Activated CD8-positive, alpha-beta memory T cell treated with anti-CD3 and anti-CD28 coated beads for 1 hour (primary cell): ENCODE measurements at places on chromosomes 3 and 15.

DNA sequence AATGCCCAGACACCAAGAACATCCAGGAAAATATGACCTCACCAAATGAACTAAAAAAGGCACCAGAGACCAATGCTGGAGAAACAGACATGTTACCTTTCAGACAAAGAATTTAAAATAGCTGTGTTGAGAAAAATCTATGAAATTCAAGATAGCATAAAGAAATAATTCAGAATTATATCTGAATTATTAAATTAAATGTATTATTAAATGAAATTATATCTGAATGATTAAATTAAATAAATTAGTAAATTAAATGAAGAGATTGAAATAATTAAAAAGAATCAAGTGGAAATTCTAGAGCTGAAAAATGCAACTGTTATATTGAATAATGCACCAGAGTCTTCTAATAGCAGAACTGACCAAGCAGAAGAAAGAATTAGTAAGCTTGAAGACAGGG lies 279.2 kb upstream of the SATB1 start:
- DNase-seq, result no peak

DNA sequence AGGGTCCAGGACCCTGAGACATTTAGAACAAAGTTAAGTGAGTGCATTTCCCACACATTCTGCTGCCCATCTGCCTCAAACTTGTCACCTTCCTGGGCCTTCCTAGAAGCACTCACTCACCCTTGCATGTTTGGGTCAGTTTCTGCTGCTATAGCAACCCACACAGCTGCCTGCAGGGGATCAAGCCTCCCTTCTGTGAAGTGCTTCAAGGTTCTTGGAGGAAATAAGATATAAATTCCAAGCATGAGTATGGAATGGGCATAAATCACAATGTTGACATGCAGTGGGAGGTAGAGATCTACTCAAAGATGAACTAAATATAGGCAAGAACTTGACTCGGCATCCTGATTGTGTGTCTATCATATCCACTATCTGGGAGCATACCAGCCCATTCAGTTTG lies 140.4 kb downstream of the SLC9A9 start:
- no peak for DNase-seq

GRCh38 chr3:52781741-52782140 lies 4.3 kb downstream of the ITIH1 start:
- DNase-seq, result no peak

DNA sequence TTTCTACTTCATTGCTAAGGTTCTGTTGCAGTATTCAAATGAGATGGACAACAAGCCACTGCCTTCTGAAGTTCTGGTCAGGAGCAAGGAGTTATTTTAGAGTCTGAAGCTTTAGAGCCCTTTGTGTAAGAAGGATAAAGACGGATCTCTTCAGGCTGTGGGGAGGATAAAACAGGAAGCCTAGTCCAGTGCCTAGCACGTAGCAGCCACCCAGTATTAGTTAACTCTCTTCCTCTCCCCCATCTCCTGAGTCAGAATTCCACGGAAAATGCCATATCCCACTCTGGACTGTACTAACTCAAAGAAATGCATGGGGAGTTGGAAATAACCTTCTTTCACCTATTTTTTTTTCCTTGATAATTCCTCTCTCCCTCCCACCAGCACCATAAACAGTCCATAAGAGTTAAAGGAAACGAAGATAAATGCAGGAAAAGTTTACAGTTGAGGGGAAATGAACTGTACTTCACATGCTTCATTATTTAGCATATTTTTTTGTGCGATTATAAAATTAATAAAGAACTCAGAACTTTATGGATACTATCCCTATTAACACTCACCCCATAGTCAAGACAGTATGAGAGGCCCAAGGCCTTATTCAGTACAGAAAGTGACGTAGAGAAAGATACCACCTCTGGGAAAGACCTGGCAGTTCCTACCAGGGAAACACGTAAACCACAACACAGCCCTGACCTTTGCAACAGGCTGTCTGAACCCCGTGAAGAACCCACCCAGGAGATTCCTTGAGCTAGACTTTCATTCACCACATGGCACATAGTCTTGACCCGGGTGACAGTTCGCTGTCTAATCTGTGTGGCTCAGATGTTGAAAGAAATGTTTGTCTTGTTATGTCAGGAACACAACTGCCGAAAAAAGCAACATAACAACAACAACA lies 9.2 kb downstream of the IGF2BP2 start:
- no peak for DNase-seq

DNA sequence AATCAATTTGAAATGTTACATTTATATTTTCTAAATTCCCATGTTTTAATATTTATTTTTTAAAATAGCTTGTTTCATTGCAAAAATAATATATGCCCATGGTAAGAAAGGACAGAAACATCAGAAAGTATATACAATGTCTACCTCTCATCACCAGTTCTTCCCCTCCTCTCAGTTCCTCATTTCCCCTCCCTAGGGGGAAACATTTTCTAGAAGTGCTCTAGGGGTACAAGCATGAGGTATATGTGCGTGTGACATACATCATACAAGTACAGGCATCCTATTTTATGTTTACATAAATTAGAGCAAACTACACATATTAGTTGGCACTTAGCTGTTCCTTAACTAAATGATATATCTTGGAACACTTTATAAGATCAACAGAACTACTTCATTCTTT lies 189.3 kb upstream of the VEPH1 start:
- DNase-seq, result no peak

DNA sequence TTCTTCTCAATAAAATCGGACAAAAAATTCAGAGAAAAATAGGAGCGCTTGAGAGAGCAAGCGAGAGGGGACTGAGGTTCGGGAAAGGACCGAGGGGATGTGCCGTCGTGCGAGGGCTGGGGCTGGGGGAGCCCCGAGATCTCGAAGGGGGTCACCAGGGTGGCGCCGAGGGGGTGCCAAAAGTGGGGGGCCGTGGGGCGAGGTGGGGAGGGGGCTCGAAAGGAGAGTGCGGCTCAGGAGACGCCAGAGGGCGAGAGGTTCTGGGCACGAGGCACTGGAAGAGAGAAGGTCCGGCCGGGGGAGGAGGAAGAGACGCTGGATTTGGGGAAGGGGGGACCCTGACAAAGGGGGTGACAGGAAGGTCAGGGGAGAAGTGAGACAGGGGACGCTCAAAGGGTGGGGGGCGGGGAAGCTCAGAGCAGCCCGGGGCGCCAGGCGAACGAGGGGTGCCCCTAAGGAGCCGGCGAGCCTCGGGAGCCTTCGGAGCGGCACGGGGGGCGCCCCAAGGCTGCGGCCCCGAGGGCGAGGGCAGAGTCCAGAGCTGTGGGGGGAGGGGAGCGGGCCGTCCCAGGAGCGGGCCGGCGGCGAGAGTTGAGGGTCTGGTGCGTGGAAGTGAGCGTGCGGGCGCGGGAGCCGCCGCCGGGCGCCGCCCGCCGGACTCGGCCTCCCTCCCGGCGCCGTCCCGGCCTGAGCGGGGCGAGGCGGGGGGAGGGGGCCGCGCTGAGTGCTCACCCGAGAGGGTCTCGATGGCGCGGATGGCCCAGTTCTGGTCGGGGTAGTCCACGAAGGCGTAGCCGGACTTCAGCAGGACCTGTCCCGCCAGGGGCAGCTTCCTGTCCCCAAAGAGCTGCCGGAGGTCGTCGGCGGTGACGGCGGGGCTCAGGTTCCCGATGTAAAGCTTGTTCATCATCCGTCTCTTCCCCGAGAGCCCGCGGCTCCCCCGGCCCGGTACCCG lies 514 bp downstream of the IGF2BP2 start:
- DNase-seq, result no peak

DNA sequence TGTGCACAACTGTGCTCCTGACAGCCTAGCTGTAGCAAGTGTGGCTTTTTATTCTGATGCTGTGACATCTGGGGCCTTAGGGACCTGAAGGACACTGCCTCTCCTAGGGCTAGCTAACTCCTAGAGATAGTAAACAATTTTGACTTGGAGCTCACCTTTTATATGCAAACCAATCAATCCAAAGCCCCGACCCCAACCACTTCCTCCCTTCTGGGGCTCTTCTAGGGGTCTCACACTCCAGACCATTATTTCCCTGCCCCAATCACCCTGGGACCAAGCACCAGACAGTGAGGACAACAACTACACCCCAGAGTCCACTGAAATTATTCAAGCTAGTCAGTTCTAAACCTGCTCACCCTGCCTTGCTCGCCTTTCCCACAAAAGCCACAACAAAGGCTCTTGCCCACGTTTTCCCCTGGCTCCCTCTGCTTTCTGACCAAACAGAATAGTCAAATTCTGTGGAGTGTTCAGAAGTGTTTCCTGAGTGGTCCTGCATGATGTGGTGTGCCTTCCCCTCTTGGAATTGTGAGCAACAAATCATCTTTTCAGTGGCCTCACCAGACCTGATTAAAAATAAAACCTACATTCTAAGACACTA lies 84.2 kb upstream of the WNT5A start:
- DNase-seq, result no peak

- no peak for DNase-seq
Observed at GRCh38 chr3:34077417-34078195, 279.2 kb downstream of the PDCD6IP start.

GRCh38 chr15:27086149-27086548 lies 115.2 kb downstream of the GABRG3 start:
- DNase-seq, result no peak

GRCh38 chr3:9917820-9918219 lies 922 bp downstream of the IL17RC start:
- DNase-seq, result no peak

GRCh38 chr3:118564800-118565199 lies 469.8 kb downstream of the IGSF11 start:
- DNase-seq, result no peak

DNA sequence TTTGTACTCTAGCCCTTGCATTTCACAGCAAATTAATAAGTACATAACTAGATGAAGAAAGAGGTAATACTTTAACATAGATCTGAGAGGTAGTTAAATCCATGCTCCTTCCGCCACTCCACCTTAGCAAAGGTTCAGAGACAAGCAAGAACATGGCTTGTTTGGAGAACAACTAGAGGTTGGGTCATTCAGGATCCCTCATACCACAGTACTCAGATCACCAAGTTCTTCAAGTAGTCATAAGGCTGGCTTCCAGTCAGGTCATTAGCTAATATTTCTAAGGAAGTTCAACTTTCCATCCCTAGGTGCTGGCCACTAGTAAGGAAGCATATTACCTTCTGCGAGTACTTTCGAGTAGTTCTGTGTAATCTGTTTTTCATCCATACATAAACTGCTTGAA lies 44.1 kb downstream of the CD200R1 start:
- DNase-seq, result no peak

- no peak for DNase-seq
Observed at GRCh38 chr3:188860147-188860546, 311.6 kb upstream of the TPRG1 start.
